NCI-H82 (cell line): ENCODE measurements at places on chromosomes 3 and 15.

- DNase-seq, result no peak
These were observed 178.4 kb upstream of the SLC2A2 start for GRCh38 chr3:171204942-171205341.

DNA sequence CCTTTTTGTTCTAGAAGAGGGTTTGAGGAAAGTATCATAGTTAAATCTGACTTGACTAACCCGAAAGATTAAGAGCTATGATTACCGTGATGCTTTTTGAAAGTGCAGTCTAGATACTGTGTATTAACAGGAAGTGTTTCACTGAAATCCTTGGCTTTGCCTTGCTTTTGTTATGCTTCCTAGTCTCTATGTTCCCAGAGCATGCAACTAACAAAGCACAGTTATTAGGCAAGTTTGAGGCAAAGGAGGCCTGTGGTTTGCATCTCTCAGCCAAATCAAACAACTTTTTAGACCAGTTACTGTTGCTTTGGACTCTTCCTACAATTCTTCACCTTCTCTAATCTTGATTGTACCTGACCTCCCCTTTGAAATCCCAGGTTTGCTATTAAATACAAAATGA lies 3.9 kb downstream of the LXN start:
- no peak for DNase-seq

- no peak for DNase-seq
These were observed 33.5 kb downstream of the CCDC13 start for GRCh38 chr3:42739401-42740158.

DNA sequence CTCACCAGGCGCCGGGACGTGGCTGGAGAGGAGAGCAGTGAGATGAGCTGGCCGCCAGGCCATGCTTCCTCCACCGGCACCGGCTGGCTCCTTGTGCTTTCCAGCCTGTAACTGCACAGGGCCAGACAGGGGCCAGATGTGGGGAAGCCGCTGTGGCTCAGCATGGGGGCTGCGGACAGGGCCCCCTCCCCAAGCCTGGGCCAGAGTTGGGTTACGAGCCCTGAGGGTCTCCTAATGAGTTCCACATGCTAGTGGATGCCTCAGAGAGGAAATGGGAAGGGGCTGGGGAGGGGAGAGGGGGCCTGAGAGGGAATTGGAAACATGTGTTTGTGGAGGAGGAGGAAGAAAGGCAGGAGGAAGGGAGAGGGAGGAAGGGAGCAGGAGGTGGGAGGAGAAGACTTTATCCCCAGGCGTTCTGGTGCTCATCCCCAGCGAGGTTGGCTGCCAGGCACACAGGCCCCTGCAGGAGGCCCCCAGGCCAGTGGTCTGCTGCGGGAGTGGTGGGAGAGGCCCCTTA lies 11.7 kb upstream of the DUSP7 start:
- DNase-seq, result no peak

GRCh38 chr3:95751509-95751908 lies 1062.9 kb upstream of the EPHA6 start:
- no peak for DNase-seq

- peak; percentile 96 for DNase-seq
These were observed 60.5 kb downstream of the GTPBP8 start for GRCh38 chr3:113051302-113051711.
